ENCODE measurements at places on chromosomes 16 and 17.

DNA sequence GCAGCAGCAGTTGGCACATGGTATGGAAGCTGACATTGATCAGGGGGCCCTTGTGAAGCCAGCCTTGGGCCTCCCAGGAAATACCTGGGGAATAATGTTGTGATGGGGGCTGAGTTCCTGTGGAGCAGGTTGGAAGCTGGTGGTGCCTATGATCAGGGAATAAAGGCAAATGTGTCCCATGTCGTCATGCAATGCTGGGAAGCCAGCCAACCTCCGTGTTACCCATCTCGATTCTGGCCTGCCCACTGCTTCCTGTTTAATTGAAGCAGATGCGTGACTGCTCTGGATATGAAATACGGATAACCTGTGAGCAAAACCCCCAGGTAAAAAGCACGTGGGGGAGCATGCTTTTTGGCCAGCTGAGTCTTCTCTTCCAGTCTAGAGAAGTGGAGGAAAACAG lies 580.4 kb upstream of the HSBP1 start:
- DNase-seq = no peak

- DNase-seq = no peak
These were observed at the start of gene COX6A2 for GRCh38 chr16:31428279-31428597. TSS of gene COX6A2 (minus strand) at chr16:31428360. CDS start at chr16:31428325, 35 bp downstream.

GRCh38 chr16:6374821-6375220 lies 957.8 kb upstream of the RBFOX1 start:
- no peak for DNase-seq

GRCh38 chr17:6556121-6557039 lies at the start of gene PITPNM3:
TSS of gene PITPNM3 (minus strand) at chr17:6556555. CDS start at chr17:6556406, 149 bp downstream.
- no peak for DNase-seq

- no peak for DNase-seq
These were observed 77.3 kb downstream of the RPTOR start for GRCh38 chr17:80621997-80622357.

DNA sequence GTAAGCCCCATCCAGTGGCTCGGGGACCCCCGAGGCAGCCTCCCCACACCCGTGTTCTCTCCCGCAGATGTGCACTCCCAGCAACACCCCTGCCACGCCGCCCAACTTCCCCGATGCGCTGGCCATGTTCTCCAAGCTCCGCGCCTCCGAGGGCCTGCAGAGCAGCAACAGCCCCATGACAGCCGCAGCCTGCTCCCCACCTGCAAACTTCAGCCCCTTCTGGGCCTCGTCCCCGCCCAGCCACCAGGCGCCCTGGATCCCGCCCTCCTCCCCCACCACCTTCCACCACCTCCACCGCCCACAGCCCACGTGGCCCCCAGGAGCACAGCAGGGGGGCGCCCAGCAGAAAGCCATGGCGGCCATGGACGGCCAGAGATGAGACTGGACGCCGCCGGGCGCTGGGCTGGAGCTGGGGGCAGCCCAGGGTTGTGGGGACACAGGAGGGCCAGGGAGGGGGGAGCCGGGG lies 5.0 kb downstream of the UBALD2 start:
- DNase-seq = no peak

DNA sequence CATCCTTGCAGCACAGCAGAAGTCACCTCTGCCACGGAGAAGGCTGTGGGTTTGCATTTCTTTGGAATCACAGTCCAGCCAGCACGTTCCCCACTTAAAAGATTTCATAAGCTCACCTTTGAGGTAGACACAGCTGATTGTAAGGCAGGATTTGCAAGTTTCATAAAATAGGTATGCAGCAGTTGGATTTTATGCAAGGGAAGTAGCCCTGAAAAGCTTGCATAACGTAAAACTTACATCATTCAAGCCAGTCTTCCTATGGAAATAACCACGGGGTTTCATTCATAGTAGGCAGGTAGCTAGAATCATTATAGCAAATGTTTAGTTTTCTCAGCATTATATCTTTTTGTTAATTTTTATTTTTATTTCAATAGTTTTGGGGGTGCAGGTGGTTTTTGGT lies 49.8 kb upstream of the ARHGAP44 start:
- DNase-seq = no peak

- DNase-seq = no peak
These were observed 155.5 kb downstream of the ZNF423 start for GRCh38 chr16:49700251-49701064.

DNA sequence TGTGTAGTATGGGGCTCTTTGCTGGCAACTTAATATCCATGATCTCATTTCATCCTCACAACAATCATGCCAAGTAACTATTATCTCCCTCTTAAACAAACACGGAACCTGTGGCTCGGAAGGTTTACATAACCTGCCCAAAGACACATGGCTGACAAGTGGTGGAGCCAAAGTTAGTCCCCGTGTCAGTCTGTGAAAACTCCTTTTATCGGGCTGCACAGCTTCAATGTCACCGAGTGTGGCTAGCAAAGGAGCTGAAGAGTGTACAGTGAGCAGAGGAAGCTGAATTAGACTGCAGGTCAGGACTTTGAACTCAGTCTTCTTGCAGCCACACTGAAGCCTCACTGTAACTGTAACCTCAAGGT lies 80.3 kb downstream of the PARN start:
- peak; percentile 66 for DNase-seq

DNA sequence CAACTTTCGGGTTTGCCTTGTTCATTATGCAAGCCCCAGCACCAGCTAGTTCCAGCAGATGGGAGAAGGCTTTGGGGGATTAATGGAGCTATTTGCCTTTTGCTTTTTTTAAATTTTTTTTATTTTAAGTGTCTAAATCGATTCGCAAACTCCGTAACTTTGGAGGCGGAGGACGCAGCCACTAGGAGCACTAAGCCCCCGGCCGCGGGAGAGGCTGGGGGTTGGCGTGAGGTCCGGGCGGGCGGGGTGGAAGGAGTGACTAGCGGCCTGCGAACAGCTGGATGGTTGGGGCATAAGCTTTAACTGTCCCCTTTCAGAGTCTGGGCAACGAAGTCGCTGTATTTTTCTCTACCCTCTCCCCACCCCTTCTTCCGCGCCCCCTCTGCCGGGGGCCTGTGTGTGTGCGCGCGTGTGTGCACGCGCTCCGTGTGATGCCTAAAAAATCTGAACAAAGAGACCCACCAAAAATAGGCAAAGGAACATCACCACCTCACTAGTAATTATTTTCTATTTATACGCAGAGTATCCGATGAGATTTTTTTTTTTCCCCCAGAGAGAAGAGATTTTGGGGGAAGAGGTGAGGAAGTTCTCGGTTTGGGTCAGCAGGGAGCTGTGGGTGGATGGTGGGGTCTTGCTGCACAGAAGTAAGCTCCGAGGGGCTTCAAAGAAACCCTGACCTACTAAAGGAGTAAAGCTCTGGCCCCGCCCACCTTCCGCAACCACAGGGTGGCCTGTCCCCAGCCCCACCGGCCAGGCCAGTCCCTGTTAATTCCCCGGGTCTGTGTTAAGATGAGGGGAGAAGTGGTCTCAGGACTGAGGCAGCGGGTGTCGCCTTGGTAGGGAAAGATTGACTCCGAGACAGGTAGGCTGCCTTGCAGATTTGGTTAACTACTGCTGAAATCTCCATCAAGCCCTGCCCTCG lies 2.3 kb downstream of the SHISA9 start:
- no peak for DNase-seq

GRCh38 chr17:12987120-12987519 lies 30.7 kb downstream of the ELAC2 start:
- DNase-seq = no peak

DNA sequence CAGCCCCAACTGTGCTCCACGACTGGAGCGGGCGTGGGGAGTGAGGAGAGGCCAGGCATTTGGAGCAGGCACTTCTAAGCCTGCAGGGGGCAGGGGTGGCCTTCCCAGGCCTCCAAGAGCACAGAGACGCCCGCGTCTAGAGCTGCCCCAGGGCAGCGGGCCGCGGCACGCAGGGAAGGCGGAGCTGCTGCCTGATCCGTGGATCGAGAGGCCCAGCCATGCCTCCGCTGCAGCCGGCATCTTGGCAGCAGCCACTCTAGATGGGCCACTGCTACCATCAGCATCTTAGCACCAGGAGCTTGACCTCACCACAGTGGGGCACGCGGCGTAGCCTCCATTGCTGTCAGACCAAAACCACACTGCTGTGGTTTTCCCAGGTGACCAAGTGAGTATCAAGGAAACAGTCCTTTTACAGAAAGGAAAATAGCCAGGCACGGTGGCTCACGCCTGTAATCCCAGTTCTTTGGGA lies 20.4 kb upstream of the WDR45B start:
- no peak for DNase-seq

DNA sequence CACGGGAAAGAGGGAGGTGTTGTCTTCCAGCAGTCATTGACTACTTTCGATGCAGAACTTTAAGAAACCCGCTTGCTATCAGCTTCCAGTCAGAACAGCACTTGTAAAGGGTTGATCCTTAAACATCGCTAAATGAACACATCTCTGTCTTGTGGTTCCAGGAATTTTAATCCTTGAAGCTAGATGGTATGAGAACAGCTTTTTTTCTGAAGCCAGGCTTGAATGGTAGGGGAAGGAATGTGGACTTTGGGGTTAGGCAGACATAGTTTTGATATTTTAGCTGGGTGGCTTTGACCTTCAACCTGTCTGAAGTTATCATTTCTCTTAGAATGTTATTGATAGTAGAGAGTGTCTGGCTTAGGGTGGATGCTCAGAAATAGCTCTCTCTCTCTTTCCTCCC lies 81.1 kb downstream of the RGS9 start:
- DNase-seq = no peak

DNA sequence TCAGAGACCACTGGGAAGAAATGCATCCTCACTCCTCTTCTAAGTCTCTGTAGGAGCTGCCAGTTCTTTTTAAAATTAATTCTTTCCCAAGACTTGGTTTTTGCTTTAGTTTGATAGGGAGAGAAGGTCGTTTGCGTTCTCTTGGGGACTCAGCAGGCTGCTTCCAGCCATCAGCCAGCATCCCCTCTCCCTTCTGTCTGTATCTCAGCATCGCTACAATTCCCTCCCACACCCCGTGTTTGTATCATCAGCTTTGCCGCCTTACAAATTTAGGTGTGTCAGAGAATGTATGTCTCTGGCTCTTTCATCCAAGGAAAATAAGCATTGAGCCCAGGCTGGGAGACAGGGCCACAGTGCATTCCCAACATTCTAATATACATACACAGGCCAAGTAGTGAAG lies 5.4 kb downstream of the HOXB6 start:
- DNase-seq = no peak

- no peak for DNase-seq
These were observed 301.1 kb downstream of the IRF8 start for GRCh38 chr16:86199871-86200695.

DNA sequence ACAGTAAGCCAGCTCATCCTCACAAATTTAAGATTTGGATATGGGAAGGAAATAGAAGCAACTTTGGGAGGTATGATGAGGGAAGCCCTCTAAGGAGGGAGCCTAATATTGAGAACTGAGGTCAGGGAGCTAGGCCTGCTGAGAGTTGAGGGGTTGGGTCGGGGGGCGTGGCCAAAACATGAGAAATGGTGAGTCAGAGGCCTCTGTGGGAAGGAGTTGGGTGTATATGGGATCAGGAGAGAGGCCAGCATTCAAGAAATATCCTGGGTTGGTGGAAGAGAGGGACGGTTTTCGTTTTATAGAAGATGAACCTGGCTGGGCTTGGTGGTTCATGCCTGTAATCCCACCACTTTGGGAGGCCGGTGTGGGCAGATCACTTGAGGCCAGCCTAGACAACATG lies 48.4 kb downstream of the CLEC16A start:
- DNase-seq = no peak

GRCh38 chr17:71703701-71704100 lies 417.1 kb upstream of the SOX9 start:
- no peak for DNase-seq

- no peak for DNase-seq
These were observed 89.8 kb downstream of the SHISA6 start for GRCh38 chr17:11330826-11331225.

GRCh38 chr16:75087375-75087979 lies 29.1 kb downstream of the LDHD start:
- DNase-seq = peak; percentile 28

DNA sequence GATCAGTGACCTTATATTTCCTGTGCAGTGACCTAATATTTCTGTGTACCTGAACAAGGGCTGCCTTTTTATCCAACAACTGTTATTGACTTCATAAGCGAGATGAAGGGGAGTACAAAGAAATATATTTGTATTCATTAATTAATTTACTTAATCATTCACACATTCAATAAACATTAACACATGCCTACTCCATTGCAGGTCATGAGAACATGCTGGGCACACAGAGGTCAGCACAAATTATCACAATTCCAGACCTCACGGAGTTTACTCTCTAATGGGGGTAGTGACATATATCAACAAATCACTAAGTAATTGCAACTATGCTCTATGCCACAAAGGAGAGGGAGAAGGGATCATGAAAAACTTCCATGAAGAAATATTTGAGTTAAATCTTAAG lies 614.6 kb downstream of the TOX3 start:
- DNase-seq = no peak

DNA sequence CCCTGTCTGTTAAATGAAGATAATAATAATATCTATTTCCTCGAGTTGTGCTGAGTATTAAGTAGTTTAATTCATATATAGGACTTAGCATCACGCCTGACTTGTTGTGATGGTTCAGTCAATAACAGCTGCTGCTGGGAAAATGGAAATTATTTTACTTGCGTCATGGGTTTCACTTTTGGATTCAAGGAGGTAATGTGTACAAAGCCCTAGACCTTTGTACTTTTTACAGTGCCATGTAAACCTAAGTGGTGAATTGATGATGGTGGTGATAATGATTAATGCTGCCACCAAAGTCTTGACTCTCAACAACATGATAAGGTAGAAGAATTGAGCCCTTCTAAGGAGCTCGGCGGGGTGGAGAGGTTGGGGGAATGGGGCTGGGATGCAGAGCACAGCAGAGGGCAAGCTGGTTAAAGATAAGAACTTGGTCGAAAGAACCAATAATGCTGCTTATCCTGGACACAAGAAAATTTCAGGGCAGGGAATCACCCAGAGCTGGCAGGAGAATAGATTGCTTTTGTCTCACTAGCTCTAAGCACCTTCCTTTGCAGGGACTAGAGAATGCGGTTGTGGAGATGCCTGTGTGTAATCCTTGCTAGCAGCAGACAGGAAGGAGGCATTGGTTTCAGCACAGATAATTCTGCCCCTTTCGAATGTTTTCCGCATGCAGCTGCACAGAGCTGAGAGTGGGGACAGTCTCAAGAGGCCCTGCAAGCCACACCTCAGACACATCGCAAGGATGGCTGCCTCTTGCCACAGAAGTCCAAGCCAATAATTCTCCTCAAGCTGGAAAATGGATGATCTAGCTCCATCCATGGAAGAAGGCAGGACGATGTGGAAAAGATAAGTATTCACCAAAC lies 187.1 kb downstream of the TMEM114 start:
- no peak for DNase-seq

- DNase-seq = no peak
These were observed 242.6 kb upstream of the CIBAR2 start for GRCh38 chr16:85354686-85355514.

- DNase-seq = no peak
These were observed 205.2 kb downstream of the RAB11FIP4 start for GRCh38 chr17:31596382-31597323.

DNA sequence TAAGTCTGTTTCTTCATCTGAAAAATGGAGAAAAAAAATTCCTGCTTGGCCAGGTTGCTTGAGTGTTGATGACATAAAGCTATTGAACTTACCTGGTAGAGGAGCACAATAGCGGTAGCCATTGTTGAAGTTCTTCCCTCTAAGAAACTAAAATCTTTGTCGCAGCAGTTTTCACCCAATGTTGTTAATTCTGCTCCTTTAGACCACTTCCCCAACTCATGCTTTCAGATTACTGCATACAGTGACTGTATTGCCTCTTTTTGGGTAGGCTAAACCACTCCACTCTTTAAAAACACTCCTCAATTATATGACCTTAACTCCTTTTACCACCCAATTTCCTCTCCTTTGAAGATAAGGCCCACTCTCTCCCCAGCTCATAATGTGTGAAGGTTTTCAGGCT lies 35.7 kb upstream of the CCL2 start:
- DNase-seq = no peak

- no peak for DNase-seq
These were observed 218.8 kb downstream of the RAB11FIP4 start for GRCh38 chr17:31609996-31610910.
